Stimulated activated CD4-positive, alpha-beta T cell treated with anti-CD3 and anti-CD28 coated beads, Interleukin-2, amount 100 ng/mL, for 48 hours (primary cell): ENCODE measurements at places on chromosomes 13 and 19.
A peak's percentile ranks its signal among the peaks of the same experiment; 100 is the strongest.

- no peak for DNase-seq
These were observed 24.9 kb downstream of the NFILZ start for GRCh38 chr19:8655340-8655709.

DNA sequence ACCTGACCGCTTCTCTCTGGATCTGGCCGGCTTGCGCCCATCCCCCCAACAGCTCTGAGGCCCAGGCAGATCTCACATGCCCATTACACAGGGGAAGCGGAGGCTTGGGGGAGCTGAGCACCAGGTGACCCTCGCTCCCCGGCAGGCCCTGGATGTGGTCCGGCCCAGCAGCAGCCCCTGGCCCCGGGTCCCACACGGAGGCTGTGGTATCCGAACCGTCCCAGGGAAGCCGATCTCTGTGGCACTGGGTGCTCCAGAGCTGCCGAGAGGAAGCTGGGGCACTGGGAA, 27.7 kb downstream of the SBNO2 start:
- DNase-seq: no peak

DNA sequence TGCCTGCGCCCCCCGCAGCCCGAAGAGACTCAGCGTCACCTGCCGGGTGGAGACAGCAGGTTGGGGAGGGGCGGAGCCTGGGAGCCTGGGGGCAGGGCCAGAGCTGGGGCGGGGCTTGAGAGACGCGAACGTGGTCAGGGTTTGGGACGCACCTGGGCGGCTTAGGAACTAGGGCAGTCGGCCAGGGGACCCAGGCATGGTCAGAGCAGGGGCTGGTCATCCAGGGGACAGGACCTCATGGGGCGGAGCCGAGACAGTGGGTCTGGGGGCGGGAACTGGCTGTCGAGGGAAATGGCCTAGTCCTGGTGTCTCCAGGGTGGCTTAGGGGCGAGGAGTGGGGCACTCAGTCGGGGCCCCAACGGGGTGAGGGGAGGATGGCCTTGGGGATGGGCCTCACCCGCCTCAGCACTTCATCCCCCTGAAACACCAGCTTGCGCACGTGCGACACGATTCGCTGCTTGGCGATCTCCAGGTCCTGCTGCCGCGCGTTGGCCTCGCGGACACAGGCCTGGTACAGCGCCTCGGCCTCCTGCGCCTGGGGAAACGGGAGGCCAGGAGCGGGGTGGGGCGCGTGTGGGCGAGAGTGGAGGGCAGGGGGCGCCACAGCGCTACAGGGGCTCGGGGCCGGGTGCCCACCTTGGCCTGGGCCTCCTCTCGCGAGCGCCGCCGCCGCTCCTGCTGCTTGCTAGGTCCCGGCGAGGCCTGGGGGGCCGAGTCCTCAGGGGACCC, 5.8 kb downstream of the GMIP start:
- no peak for DNase-seq

- DNase-seq: no peak
These were observed at the start of gene KIR2DL4 for GRCh38 chr19:54803410-54803809. KIR2DL4 (plus strand) TSS chr19:54803610; CDS start chr19:54803652, 42 bp downstream.

GRCh38 chr19:46978171-46978869, 41.3 kb upstream of the NPAS1 start:
- no peak for DNase-seq

- no peak for DNase-seq
These were observed 50.5 kb downstream of the SLITRK1 start for GRCh38 chr13:83831796-83832195.

DNA sequence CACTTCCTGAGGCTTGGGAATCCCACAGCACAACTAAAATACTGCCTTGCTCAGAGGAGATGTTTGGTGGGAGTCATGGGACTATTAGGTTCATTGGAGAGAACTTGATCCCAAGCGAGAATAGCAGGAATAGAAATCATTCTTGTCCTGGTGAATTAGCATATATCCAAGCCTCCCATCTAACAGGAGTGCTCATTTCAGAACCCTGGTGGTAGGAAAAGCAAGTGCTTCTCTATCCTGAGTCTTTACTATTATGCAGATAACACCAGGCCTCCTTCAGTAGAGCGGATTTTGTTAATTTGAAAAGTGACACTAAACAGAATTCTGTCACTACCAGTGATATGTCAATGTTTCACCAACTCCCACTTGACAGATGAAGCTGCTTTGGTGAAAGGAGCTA, 199.5 kb downstream of the ATP8A2 start:
- DNase-seq: no peak

DNA sequence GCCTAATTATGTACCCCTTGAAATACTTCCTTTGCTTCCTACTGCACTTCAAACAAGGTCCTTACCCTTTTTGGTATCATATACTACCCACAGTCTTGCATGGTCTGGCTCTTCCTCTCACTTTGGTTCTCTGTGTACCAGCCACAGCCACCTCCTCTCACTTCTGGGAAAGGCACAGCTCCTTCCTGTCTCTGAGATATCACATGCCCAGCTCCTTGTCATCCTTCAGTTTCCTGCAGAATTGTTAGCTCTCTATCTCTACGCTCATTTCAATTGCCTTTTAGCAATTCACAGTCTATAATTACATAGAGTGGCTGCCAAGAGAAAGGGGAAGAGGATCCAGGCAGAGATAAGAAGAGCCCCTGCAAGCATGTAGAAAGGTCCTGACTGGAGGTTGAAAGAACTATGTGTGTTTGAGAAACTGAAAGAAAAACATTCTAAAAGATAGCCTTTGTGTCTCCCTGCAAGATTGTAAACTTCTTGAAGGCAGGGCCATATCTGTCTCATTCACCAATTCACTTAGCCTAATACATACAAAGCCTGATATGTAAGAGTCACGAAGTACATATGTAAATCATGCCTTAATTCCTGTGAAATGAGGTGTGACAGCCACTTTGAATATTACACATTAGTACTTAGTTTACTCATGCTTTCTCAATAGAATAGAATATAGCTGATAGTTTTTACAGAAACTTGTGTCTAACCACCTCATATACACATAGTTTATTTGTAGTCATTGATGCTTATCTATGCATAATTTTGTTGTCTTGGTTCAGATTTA, 933.1 kb downstream of the DIAPH3 start:
- no peak for DNase-seq

DNA sequence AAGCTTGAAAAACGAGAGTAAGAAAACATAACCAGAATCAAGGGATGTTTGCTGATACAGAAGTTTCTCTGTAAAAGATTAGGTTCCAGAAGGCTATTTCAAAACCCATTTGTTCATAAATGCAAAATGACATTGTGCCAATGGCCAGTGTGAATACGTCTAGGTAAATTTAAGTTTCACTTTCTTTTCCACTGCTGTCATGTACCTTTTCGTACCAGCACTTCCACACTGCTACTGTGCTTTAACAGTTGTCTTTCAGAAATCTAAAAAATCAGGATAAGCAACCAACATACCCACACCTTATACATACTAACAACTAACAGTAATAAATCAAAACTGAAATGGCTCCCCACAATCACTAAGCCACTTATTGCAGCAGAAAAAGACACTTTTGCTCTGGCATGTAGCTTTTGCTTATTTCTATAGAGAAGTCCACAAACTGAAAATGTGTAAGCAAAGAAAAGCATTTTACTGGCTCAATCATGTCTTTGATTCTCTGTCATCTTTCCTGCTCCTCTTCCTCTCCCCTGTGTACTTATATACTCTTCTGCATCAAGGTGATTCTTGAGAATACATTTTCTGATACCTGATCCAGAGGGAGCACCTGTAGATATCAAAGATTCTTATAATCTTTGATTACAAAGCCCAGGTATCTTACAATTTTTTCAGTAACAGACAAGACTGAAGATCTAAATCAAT, 34.3 kb downstream of the ELF1 start:
- DNase-seq: no peak

DNA sequence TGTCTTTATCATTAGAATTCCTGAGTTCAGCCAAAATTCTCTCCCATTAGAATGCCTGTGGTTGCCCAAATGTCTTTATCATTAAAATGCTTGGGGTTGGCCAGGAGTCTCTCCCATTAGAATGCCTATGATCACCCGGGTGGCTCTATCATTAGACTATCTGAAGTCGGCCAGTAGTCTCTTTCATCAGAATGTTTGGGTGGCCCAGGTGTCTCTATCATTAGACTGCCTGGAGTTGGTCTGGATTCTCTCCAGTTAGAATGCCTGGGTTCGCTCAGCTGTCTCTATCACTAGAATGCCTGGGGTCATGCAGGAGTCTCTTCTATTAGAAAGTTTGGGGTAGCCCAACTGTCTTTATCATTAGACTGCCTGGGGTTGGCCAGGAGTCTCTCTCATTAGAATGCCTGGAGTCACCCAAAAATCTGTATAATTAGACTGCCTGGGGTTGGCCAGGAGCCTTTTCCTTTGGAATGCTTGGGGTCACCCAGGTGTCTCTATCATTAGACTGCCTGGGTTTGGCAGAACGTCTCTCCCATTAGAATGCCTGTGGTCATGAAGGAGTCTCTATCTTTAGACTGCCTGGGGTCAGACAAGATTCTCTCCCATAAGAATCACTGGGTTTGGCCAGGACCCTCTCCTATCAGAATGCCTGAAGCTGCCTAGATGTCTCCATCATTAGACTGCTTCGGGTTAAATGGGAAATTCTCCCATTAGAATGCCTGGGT, 1478.3 kb downstream of the UQCRFS1 start:
- no peak for DNase-seq

DNA sequence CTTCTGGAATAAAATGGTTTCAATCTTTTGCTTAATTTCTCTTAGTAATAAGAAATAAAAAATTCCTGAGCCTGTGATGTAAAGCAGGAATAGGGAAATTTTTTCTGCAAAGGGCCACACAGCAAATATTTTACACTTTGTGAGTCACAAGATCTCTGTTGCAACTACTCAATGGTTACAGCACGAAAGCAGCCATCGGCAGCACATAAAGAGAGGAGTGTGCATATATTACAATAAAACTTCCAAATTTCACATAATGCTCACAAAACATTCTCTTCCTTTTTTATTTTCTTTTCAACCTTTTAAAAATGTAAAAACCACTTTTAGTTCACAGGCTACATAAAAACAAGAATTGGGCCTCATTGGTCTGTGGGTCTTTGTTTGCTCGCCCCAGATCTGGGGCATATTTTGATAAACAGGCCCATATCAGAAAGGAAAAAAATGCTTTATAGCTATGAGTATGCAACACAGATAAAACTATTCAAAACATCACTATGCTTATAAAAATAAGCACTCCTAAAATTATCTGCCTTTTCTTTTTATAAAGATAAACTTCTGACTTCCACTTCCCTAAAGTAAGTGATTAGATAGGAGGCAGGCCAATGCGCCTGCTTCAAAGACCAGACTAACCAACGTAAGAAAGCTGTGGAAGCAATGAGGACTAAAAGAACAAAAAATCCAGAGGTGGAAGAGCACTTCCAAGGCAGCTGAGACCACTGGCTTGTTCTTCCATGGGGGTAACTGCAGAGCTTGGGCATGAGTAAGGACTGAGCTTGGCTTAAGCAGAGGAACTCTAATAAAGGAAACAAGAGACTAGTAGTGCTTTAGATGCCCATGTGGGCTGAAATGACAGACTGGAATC, 26.5 kb downstream of the MYCBP2 start:
- no peak for DNase-seq

GRCh38 chr13:22287343-22287920, 616.6 kb downstream of the FGF9 start:
- no peak for DNase-seq

- peak; percentile 72 for DNase-seq
These were observed 18.5 kb downstream of the LMTK3 start for GRCh38 chr19:48492925-48493717.

DNA sequence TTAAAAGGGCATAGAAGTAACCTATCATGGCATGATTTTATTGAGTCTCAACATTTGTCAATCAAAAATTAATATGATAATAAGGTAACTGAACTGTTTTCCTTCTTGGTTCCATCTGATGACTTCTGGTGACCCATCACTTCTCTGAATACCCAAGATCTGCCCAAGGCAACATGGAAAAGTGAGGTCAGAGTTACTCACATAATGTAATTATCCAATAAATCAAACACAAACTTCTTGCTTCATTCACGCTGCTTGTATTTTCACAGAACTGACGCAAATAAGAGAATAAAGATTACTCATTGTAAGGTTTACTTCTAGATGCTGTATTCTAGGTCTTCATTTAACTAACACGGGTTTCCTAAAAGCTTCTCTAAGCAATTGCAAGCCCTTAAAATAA, 361.6 kb downstream of the RBM26 start:
- DNase-seq: no peak

- no peak for DNase-seq
These were observed 1626.2 kb upstream of the PCDH20 start for GRCh38 chr13:63041640-63042414.

- no peak for DNase-seq
These were observed 24.4 kb upstream of the LDLR start for GRCh38 chr19:11064831-11065303.

GRCh38 chr19:28468701-28469459, 744.1 kb downstream of the UQCRFS1 start:
- DNase-seq: no peak

DNA sequence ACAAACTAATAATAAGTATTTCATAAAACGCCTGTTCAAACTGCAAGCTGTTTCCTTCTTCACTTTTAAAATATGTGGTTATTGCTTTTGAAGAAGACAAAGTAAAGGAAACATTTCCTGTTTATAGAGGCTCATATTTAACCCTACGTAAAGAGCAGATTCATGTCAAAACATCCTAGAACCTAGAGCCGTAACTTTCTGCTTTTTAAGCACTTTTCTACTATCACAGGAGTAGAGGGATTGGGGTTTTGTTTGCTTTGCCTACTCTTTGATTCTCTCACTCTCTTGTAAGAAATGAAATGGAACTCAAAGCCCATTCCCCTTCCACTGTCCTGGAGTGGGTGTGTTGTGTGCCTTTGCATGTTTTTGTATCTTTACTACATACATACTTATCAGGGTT, 54.0 kb upstream of the GPR183 start:
- DNase-seq: no peak

DNA sequence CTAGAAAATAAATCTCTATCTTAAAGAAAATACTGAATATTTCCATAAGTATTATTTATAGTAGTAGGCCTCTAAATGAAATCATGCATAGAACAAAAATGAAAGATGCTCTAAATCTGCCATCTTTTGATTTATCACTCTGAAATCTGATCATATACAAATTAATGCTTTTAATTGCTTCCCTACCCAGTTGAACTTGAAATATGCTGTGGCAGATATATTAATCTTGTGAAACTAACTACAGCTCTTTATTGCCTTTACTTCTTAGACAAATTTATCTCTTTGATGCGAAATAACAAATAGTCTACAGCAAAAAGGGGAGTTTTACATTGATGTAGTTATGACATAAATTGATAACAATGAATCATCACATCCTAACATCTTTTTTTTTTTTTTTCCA, 510.7 kb upstream of the SLITRK6 start:
- no peak for DNase-seq

GRCh38 chr13:46059405-46059804, 6.9 kb upstream of the ZC3H13 start:
- DNase-seq: no peak
